ENCODE measurements at places on chromosomes 13 and 19.

DNA sequence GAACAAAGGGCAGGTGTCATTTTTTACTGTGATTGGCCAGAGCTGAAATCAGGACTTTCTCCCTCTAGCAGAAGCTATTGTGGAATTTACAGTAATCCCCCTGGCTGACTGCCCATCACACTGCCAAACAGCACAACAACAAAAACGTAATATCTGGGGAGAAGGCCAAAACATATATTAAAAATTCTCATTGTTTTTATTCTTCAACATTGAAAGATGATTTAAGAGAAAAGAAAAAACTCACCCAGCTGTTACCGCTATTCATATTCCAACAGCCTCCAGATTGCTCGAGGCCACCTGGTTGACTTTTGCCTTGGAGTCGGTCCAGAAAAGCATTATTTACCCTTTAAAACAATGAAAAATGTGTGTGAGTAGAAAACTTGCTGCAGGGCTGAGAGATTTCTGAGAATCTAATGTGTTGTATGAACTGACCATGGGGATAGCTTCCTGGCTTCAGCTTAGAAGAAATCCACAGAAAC, 97.2 kb downstream of the EPSTI1 start:
- peak; percentile 36 for DNase-seq

DNA sequence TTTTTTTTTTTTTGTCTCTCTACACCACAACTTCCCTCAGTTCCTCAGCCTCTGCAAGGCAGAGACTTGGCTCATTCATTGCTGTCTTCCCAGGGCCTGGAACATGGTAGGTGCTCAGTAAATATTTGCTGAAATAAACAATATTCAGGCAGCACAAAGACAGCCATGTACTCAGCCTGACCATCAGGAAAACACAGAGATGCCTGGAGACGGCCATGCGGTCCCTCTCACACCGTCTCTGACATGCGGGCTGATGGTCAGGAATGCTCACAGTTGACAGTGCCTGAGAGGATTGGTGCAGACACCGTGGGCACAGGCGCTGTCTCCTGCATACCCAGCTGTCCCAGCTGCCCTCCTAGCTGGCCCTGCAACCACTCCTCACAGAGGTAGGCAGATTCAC, 924 bp downstream of the PRAM1 start:
- no peak for DNase-seq

DNA sequence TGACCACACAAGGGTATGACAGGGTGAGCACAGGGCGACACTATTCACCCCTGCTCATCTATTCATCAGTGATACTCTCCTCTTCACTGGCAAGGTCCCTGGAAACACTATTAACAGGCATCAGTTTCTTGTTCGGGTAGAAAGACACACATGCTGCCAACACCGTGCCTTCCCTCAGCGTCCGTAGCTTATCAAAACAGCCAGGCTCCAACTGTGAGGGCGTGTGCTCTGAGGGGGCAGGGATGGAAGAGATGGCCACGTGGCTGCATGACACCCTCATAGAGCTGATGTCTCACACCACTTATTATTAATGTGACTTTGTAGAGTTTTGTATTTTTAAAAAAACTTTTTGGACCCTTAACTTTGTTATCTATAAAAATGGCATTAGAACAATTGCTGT, 160.3 kb downstream of the ITGBL1 start:
- no peak for DNase-seq

- DNase-seq = no peak
These were observed 30.0 kb upstream of the TPT1 start for GRCh38 chr13:45370922-45371406.

- DNase-seq = no peak
These were observed 570.3 kb downstream of the PCDH9 start for GRCh38 chr13:66659701-66660467.

- no peak for DNase-seq
These were observed 2.8 kb upstream of the GSK3A start for GRCh38 chr19:42245231-42245630.

DNA sequence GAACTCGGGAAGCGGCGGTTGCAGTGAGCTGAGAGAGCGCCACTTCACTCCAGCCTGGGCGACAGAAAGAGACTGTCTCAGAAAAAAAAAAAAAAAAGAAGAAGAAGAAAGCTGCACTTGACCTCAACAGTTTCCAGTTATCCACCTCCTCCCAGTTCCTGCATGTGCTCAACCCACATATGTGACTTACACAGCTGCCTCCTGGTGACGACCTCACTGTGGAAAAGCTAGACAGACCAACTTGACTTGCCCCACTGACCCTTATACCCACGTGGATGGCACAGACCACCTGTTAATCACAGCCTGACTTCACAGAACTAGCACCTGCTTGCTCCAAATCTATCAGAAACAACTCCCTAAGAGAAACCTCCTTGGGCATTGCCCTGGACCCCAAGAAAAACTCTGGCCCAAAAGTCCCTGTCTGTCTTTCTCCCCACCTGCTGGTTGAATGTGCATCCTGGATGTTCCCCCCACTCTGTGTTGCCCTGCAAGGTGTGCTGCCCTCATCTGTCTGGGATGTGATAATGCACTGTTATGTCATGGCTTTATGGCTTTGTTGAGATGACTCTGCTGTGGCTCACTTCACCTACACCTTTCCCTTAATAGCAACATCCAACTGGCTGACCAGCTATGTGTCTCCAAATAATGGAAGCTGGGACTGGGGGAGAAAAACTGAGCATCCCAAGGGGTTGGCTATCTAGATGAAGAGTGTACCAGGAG, 2.8 kb downstream of the ZNF20 start:
- DNase-seq = no peak

DNA sequence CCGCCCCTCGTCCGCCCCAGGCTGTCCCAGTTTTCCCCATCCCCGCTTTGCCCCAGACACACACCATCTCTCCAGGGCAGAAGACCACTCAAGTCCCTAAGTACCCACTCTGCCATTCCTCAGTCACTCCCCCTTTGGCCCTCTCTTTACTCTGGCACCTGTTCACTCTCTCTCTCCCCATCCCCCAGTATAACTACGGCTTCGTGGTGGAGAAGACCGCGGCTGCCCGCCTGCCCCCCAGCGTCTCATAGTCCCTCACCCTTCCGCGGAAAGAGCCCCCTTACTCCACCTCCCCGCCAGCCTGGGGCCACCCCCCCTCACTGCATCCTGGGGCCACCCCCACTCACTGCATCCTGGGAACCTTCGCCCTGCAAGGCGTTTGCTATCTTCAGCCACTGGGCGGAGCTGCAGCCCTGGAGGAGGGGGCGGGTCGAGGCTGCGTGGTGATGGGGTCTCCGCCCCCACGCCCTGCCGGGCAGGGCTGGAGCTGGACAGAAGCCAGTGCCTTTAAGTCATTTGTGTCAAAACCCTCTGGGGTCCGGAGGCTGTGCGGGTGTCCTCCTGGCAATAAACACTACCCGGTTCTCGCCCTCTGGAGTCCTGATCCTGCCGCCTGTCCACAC, 5.0 kb downstream of the MVB12A start:
- DNase-seq = no peak

- no peak for DNase-seq
These were observed 393.0 kb downstream of the FOXO1 start for GRCh38 chr13:40273253-40274025.

DNA sequence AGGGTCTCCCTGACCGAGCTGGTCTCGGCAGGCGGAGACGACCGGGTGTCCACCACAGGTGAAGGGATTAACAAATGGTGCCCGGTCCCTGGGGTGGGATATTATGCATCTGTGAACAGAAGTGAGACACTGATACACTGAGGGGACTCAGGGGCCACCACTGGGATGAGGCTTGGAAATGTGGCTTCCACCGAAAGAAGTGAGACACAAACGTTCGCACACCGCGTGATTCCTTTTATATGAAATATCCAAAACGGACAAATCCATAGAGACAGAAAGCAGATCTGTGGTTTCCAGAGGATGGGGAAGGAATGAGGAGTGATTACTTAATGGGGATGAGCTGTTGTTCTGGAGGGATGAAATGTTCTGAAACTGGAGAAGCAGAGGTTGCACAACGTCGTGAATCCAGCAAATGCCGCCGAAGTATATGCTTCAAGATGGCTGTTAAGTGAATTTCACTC, 47.5 kb downstream of the C13orf46 start:
- DNase-seq = no peak

DNA sequence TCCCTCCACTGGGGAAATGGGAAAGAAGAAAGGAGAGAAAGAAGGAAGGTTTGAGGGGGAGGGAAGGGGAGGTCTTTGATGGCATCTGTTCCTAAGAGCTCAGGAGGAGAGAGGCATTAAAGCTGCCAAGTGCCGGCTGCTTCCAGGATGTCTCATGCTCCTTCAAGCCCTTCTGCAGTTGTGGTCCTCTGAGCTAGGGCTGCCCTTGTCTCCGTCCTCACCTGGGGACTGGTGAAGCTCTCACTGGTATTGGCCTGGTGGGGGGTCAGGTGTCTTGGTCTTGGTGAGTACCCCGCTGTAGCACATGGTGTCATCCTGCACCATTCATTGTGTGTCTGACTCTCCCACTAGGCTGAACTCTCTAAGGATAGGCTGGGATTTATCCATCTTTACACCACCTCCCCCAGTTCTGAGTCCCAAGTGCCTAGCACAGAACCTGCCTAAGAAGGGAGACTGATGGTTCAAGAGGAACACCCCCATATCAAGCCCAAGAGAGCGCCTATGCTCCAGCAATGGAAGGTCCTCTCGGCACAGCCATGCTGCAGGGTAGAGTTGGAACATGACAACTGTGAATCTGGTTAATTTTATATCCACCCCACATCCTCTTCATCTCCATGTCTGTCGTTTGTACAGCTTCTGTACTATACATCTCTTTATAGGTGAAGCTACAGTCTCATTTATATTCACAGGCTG, 83.7 kb downstream of the AKAP11 start:
- no peak for DNase-seq

DNA sequence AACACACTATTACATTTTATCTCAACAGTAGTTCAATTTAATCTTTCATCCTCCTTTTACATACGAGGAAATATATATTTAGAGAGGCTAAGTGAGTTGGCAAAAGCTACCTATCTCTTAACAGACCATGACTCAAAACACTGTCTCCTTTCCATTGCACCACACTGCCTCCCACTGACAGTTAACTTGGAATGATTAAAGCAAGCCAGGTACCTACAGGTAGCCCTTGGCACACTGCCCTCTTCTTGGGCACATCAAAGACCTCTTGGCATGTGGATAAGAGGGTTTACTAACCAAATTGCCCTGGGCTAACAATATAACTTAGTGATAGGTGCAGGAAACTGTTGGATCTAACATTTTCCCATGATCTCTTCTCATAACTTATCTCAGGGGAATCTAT, 1.8 kb downstream of the ABHD13 start:
- no peak for DNase-seq

- no peak for DNase-seq
These were observed 1799.7 kb downstream of the SLITRK5 start for GRCh38 chr13:89470901-89471300.

DNA sequence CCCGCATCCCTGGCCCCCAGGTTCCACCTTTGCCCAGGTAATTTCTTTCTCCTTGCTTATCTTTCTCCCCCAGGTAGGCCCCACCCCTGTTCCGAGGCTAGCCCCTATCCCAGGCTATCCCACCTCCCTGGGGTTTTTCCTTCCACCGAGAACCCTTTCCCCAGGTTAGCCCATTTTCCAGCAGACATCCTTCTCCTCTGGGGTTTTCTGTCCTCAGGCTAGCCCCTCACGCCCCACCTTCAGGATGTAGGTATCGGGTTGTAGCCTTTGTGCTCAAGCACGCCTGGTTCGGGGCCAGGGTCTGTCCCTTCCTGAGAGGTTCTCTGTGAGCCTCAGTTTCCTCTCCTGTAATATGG, 837 bp downstream of the FSD1 start:
- no peak for DNase-seq

GRCh38 chr13:41833831-41834230, 127.1 kb downstream of the VWA8 start:
- DNase-seq = no peak

GRCh38 chr19:51687791-51688670, 5.1 kb upstream of the SPACA6 start:
- no peak for DNase-seq

- peak; percentile 97 for DNase-seq
These were observed at the start of gene BABAM1 for GRCh38 chr19:17266975-17267788. BABAM1 (plus strand) TSS chr19:17267443; CDS start chr19:17268807, 1,364 bp downstream.

GRCh38 chr13:106393776-106394175, 141.7 kb downstream of the EFNB2 start:
- no peak for DNase-seq

DNA sequence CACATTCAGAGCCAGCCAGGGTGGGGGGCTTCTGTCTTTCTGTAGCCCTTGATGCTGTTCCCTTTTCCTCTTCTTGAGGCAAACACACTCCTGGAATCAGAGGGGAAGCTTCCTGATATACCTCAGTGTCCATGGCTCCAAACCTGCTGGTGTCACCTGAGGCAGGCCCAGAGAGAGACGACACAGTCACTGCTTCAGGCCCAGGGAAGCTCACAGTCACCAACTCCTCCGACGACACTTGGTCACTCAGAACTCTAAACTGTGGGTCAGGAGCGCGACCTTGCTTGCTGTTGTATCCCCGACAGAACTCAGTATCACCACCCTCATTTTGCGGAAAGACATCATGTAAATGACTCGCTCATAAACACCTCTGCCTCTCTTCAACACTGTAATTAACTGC, 1.1 kb downstream of the ATP13A1 start:
- DNase-seq = no peak

DNA sequence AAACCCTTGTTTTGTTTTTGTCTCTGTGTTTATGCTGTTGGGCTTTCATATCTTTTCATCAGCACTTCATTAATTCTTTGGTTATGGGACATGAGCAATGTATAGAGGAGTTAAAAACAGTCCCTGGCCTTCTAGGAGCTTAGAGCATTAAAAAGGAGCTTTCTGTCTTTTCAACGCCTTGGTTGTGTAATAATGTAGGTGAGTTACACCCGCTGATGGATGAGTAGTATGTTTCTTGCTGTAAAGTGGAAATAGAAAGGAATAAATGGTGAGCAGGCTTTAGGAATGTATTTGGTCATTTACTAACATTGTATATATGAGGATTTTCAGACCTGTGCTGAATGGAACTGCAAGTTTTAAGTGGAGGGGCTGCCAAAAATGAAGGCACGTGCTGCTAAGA, 121.5 kb upstream of the RNF113B start:
- DNase-seq = no peak

- DNase-seq = peak; percentile 78
These were observed 76.2 kb downstream of the C13orf42 start for GRCh38 chr13:51034906-51035305.
